Thoracic aorta (tissue), 2 donors: ENCODE measurements at places on chromosomes 6 and 20. TPM values are rescaled to one million over a fixed set of nuclear protein-coding genes. Genes with fewer than 3 reads are reported as not detected.

Gene EEF1A2
- 2.4 TPM for total RNA-seq

Gene COX4I2
- not detected for total RNA-seq

Gene JPH2
- total RNA-seq, result 169 TPM

Gene SYNCRIP
- 94.2 TPM for total RNA-seq

Gene CLVS2
- not detected for total RNA-seq

Gene C6orf58
- total RNA-seq, result not detected

Gene FAM83D
- total RNA-seq, result 6.6 TPM

Gene ARMC2
- 11.5 TPM for total RNA-seq

Gene ZBP1
- 4.1 TPM for total RNA-seq
